ENCODE measurements at places on chromosomes 3 and 15.

GRCh38 chr3:38519651-38520050 is 23.5 kb downstream of the EXOG start:
- DNase-seq: no peak

- DNase-seq: no peak
Measured at GRCh38 chr15:40893019-40893670, 1.1 kb upstream of the VPS18 start.

- no peak for DNase-seq
Measured at GRCh38 chr15:99443056-99443756, 122.6 kb upstream of the MEF2A start.

- no peak for DNase-seq
Measured at GRCh38 chr3:181174676-181175233, 185.2 kb upstream of the DNAJC19 start.

DNA sequence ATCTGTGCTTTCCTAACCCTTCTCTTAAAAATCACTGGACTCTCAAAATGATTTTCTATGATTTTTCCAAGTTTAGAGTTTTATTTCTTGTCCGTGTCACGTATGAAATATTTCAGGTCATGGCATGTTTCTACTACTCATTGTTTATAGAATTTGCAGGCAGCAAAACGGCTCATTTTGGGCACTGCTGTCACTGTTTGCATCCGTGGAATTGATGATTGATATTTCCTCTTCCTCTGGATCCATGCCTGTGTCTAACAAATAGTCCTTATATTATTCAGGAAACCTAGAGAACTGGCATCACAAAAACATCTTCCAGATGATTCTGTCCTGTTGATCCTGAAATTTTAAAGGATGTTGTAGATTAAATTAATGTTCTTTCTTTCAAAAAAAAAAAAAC is 47.6 kb downstream of the LARS2 start:
- no peak for DNase-seq

GRCh38 chr3:64518950-64519349 is 168.8 kb downstream of the ADAMTS9 start:
- no peak for DNase-seq

- no peak for DNase-seq
Measured at GRCh38 chr3:153552887-153553604, 391.0 kb downstream of the RAP2B start.

DNA sequence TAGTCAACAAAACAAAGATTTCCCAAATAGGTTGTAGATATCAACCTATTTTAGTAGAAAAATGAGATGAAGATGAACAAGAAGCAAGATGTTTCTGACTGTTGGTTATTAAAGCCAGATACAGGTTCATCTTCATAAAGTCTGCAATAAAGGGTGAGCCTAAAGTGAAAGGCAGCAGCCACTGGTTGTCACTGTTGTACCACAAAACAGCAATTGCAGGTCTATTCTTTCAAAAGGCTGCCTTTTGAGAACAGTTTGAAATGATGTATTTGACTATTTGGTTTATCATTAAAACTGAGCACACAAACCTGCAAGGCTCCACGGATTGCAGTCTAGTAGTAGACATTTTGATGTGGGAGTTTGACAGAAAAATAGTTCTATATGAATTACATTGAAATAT is 543.4 kb downstream of the GBE1 start:
- no peak for DNase-seq

- DNase-seq: no peak
Measured at GRCh38 chr15:64947211-64947610, 35.5 kb downstream of the ANKDD1A start.

DNA sequence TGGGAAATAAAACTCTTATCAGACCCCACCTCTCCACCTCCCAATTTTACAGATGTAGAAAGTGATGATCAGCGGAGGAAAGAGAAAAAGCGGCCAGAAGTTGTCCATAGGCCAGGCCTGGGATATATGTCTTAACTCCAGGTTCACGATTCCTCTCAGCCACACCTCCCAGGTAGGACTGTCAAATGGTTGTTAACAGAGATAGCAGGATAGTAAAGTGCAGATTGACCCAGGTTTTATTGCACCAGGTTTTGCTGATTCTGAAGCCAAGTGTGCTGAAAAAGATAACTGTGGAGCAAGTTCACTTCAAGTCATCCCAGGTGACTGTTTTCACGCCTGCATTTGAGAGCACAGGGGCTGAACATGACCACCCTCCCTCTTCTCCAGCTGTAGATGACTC is 36.1 kb downstream of the LSM3 start:
- no peak for DNase-seq

GRCh38 chr3:8519156-8519555 is 17.5 kb downstream of the LMCD1 start:
- no peak for DNase-seq

- DNase-seq: no peak
Measured at GRCh38 chr3:112477891-112478290, 21.4 kb downstream of the BTLA start.

- DNase-seq: no peak
Measured at GRCh38 chr3:135263331-135263730, 468.3 kb downstream of the EPHB1 start.

- DNase-seq: no peak
Measured at GRCh38 chr15:75348034-75348561, 1.3 kb downstream of the NEIL1 start.

- DNase-seq: no peak
Measured at GRCh38 chr3:171165983-171166382, 139.5 kb upstream of the SLC2A2 start.

- no peak for DNase-seq
Measured at GRCh38 chr3:44734646-44735168, 5.3 kb downstream of the ZNF501 start.

DNA sequence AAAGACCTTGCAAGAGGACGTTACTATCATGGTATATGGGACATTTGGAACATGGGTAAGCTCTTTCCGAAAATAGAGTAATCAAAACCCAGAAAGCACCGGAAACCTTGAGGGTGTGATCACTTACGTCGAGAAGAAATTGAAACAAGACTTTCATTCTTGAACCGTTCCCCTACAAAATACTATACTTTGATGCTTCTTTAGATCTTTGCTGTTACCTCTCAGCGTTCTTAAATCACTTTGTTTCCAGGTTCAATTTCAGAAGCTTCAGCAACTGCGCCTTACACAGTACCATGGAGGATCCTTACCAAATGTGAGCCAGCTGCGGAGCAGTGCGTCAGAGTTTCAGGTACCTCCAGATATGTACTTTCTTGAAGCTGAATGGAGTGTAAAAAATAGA is 10.1 kb downstream of the CRTC3 start:
- peak; percentile 64 for DNase-seq

DNA sequence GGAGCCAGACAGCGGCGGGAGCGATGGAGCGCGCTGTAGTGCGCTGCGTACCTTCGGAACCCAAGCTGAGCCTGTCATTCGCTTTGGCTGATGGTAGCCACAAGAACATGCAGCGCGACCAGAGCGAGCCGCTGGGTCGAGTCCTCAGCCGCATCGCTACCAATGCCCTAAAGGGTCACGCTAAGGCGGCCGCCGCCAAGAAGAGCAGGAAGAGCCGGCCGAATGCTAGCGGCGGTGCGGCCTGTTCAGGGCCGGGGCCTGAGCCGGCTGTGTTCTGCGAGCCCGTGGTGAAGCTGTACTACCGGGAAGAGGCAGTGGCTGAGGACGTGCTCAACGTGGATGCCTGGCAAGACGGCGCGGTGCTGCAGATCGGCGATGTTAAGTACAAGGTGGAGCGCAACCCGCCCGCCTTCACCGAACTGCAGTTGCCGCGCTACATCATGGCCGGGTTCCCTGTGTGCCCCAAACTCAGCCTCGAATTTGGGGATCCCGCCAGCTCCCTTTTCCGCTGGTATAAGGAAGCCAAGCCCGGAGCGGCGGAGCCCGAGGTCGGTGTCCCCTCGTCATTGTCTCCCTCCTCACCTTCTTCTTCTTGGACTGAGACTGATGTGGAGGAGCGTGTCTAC is 498 bp downstream of the PDE12 start:
- no peak for DNase-seq

DNA sequence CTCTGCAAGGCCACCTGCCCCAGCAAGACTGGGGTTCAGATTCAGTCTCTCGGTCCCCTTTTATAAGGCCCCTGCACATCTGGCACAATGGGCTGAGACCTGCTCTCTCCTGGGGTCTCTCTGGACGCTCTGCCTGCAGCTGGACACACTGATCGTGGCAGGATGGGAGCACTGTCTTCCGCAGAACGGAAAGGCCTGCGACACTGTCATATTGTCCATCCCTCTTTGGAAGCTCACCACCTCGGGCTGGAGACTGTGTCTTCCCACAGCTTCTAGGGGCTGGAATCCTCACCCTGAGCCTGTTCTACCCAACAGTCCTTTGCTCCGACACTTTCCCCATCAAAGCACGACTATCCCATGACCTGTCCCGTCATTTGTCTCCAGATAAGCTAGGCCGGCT is 11.5 kb upstream of the IGDCC4 start:
- no peak for DNase-seq

DNA sequence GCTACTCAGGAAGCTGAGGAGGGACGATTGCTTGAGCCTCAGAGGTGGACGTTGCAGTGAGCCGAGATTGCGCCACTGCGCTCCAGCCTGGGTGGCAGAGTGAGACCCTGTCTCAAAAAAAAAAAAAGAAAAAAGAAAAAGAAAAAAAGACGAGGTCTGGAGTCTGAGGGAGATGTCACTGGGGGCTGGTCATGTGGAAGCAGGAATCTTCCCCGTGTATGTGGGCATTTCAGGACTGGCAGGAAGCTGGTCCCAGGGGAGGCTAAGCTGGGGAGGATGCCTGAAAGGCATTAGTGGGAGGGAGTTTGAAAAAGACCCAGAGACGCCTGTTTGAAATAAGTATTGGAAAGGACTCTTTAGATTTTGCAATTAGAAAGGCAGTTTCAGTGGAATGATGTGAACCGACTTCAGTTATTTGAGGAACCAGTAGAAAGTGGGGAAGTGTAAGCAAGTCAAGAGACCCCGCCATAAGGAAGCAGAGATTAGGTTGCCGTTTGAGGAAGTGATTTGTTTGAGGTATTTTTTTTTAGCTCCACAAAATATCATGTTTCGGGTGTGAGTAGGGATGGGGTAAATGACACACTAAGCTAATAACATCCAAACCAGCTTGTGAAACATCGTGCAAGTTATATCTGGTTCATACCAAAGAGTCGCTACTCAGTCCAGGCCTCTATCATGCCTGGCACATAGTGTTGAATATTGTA is 55.5 kb downstream of the ST6GAL1 start:
- peak; percentile 10 for DNase-seq

- no peak for DNase-seq
Measured at GRCh38 chr3:114242947-114243346, 5.6 kb upstream of the ZNF80 start.

DNA sequence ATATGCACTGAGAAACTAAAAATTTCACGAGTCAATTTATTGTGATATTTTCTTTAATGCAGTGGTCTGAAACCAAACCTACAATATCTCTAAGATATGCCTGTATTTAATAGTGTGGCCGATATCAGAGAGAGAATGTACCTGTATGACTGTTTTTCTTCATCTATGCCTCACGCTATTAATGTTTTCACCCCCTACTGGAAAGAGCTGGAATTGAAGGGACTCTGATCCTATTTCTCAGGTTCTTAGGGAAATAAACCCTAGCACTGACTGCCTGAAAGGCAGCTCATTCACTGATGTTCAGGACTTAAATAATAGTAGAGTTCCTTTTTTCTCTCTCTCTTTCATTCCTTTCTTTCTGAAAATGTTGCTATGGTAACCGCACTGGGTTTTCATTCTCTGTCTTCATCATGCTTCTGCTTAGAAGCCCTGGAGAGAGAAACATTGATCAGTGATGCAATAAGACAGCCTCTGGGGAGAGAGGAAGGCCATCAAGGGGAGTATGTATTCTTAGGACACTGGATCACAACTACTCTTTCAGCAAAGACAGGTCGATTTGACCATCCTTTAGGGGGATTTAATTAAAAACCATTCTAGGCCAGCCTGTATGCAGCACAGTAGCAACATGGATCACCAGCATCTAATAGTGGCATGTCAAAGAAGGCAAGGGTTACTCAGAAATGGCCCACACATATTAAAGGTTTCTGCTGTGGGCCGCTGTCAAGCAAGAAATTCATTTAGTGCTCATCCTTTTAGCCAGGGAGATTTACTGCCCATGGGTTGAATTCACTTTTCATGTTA is 1135.7 kb downstream of the IGSF11 start:
- DNase-seq: no peak

DNA sequence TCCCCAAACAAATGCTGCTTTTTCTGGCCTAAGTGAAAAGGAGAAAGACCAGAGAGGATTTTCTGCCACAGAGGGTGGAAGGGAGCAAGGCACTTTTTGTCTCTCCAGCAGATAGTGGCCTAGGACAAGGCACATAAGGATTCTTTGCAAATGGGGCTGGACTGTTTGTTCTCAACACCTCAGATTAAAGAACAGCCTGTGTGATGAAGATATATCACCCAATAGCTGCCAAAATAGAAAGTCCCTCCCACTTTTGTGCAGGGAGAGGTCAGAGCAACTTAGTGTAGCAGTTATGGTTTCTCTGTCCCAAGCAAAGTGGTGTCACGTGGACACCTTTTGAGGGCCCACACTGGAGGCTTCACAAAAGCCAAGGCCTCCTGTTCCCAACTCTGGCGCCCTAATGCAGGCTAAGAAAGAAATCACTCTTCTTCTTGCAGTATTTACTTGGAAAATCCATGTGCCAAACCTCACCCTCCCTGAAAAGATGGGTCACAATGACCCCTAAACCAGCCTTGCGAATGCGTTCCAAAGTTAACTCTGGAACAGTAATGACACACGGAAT is 84.9 kb downstream of the LRIG1 start:
- DNase-seq: no peak

DNA sequence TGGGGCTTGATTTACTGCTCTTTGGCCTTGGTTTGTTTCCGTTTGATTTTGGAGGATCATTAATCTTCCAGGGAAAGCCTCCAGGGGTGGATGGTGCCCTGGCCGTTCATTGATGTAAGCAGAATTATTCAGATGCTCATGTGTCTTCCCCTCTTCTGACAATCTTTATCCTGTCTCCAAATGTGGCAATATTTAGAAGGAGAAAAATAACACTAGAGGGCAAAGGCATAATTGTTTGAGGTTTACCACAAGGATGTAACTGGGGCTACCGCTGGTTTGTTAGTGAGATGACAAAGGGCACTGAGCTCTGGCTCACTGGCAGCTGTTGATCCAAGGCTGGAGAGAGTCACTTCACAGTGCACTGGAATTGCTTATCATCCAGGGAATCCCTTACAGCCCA is 18.2 kb upstream of the PLCL2 start:
- no peak for DNase-seq

DNA sequence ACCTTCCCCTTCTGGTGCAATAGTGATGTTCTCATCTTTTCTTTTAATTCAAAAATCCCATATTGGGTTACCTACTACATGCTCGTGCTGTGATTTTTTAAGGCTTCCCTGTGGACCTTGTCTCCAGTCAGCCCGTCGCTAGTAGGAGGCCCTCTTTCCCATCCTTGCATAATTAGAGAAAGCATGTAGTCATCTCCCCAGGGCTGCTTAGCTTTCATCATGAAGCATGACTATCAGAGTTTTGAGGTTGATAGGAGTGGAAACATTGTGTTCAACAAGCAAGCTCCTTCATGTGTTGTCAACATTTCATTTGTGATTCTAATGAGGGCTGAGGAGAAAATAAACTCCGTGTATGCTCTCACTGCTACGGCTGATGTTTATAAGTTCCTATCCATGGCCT is 8.7 kb upstream of the LRTM1 start:
- no peak for DNase-seq

GRCh38 chr3:147008886-147009285 is 397.5 kb downstream of the ZIC4 start:
- no peak for DNase-seq

Measured in CD4-positive, alpha-beta T cell treated with Interleukin-4 for 1 hour (primary cell).